Esophagus squamous epithelium (tissue), 5 donors: ENCODE measurements at places on chromosomes 12 and 14.

DNA sequence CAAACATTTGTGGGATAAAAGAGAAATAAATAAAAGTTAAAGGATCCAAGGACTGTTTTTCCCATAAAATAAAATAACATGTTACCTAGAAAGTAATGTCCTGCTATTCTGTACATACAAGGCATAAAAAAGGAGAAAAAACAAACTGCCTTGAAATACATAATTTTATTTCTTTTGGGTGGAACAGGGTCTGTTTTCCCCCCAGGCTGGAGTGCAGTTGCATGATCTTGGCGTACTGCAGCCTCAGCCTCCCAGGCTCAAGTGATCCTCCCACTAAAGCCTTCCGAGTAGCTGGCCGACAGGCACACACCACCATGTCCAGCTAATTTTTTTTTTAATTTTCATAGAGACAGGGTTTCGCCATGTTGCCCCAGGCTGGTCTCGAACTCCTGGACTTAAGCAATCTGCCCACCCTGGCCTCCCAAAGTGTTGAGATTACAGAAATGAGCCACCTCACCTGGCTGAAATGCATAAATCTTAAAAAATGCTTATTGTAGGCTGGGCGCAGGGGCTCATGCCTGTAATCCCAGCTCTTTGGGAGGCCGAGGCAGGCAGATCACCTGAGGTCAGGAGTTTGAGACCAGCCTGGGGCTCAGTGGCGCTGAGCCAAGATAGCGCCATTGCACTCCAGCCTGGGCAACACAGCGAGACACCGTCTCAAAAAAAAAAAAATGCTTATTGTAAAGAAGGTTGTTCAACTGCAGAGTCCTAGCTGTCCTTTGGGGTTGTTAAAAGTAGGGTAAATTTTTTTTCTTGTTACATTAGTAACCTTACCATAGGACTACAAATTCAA, 4.1 kb upstream of the TUBA1C start:
- DNase-seq: no peak

DNA sequence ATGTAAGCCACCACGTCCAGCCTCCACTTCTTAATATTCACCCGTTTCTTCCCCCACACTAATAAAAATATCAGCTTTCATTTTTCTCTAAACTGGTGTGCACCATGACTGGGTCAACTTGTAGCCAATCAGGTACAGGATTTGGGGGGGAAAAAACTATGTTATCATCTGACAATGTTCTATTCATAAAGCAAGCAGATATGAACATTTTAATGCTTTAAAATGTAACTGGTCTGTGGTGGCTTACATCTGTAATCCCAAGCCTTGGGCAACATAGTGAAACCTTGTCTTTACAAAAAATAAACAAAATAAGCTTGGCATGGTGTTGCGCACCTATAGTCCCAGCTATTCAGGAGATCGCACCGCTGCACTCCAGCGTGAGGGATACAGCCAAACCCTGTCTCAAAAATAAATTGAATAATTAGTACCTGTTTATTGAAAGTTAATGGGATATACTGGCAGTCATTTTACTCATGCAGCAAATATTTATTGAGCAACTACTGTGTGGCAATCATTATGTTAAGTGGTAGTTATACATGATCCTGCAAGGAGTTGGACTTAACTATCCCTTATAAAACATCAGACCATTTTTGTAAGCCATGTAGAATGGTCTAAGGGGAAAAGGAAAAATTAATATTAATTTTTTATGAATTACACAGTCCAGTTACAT, 15.3 kb upstream of the ITPR2 start:
- DNase-seq: no peak

DNA sequence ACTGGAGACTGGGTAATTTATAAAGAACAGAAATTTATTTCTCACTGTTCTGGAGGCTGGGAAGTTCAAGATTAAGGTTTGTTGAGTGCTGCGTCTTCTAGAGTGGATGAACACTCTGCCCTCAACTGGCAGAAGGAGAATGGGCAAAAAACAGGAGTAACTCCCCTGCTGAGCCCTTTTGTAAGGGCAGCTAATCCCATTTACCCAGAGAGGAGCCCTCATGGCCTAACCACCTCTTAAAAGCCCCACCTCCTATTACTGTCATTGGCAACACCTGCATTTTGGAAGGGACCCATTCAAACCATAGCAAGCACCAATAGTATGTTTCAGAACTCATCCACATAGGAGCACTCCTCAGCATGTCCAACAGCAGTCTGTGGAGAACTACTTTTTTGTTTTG, 47.4 kb downstream of the BORCS5 start:
- no peak for DNase-seq

DNA sequence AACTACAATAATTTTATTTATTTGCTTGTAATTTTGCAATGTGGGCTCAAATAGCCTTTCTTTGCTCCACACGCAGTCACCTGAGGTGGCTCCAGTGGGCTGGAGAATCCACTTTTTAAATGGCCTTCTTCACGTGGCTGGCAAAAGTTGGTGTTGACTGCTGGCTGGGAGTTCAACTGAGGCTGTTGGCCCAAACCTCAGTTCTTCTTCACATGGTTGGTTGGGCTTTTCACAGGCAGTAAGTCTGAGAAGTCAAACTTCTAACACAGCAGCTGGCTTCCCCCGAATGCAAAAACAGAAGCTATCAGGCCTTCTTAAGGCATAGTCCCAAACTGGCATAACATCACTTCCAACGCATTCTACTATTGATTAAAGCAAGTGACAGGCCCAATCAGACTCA, 2.1 kb upstream of the OXA1L start:
- no peak for DNase-seq

DNA sequence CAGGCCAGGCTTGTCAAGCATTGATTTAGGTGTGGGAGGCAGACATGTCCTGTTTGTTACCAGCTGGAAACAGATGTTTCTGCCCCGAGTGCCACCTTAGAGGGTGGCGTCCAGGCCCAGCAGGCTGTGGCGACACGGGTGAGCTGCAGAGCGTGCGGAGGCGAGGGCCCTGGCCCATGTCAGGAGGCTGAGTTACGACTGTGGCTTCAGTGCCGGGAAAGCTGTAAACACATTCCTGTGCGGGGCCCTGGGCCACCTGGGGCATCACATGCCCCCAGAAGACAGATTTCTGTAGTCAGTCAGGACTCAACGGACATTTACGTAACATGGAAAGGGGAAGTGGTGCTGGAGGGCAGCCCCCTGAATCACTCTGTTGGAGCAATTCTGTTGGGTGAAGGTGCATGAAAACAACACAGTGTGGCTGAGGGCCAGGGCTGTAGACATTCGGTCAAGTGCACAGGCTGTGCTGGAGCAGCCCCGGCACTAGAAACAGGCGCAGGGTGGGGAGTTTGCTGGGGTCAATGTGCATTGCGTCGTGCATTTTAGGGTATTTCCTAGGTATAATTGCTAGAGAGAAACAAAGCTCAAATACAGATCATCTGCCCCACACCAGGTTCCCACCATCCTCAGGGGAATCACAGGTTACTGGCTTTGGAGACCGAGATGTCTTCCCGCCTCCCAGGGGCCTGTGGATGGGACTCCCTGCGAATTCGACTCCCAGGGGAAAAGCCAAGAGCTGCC, 291.8 kb downstream of the TMEM121 start:
- DNase-seq: no peak

DNA sequence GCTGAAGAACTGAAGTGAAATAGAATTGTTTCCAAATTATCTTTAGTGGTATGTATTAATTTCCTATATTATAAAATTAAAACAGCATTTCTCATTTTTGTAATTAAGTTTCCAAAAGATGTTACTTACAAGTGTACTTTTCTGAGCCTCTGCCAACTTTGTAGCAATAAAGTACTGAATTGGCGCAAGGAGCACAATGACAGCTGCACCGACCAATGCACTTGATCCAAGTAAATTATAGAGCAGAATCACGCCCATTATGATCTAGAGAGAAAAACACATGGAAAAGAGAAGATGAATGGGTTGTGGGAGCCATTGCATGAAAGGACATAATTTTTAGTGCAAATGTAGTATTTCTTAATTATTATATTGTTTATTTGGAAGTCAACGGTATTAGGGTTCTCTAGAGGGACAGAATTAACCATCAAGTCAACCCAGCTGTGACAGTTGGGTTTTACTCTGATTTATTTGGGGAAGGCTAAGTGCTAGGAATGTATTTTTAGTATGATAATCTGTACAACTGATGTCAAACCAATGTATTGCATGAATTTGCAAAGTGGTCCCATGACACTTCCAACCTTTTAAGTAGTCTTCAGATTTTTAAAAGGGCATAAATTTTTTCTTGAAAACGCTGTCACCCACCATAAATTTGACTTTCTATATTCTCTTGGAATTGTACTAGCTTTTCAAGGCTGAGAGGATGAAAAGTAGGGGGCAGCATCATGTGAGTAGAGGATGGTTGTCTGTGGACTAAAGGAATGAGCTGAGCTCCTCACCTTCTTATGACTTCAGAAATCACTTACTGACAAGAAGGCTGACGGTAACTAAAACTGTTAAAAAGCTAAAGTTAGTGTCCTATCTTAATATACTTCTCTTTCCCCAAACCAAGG, 33.0 kb downstream of the ABCC9 start:
- no peak for DNase-seq

- DNase-seq: no peak
Observed at GRCh38 chr14:105899657-105900397, 373.4 kb downstream of the TMEM121 start.

DNA sequence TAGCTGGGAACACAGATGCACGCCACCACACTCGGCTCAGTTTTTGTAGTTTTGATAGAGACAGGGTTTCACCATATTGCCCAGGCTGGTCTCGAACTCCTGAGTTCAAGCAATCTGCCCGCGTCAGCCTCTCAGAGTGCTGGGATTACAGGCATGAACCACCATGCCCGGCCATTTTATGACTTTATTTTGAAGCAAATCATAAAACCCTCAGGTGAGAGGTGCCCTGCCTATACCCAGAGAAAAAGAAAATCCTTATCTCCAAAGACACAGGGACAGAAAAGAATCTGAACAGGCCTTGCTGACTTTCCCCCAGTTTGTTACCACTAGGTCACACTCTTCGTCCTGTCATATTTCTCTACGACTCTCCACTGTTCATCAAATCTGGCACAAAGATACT, 48.8 kb downstream of the DAO start:
- DNase-seq: no peak

DNA sequence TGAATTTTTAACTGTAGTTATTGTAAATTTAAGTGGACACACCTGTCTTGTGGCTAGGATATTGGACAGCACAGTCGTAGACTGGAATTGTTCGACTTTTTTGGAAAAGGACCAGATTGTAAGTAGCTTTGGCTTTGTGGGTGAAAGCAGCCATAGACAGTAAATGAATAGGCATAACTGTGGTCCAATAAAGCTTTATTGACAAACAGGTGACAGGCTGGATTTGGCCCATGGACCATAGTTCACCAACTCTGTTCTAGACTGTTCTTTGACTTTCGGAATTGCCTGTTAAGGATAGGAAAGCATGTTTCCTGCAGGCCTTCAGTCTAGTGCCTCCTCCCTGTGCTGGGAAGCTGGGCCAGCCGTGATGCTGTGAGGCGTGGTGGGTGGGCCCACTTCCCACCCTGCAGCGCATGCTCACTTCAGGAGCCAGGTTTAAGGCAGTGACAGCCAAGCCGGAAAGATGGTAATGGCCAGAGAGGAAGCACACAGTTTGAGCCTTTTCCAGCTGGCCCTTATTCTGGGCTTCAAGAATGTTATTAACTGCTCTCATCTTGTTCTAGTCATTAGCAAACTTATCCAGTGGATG, 51.8 kb downstream of the PPP2R5C start:
- no peak for DNase-seq

- DNase-seq: no peak
Observed at GRCh38 chr12:4215229-4216186, 58.1 kb upstream of the CCND2 start.

- no peak for DNase-seq
Observed at GRCh38 chr12:28569698-28570411, 379.6 kb downstream of the CCDC91 start.

DNA sequence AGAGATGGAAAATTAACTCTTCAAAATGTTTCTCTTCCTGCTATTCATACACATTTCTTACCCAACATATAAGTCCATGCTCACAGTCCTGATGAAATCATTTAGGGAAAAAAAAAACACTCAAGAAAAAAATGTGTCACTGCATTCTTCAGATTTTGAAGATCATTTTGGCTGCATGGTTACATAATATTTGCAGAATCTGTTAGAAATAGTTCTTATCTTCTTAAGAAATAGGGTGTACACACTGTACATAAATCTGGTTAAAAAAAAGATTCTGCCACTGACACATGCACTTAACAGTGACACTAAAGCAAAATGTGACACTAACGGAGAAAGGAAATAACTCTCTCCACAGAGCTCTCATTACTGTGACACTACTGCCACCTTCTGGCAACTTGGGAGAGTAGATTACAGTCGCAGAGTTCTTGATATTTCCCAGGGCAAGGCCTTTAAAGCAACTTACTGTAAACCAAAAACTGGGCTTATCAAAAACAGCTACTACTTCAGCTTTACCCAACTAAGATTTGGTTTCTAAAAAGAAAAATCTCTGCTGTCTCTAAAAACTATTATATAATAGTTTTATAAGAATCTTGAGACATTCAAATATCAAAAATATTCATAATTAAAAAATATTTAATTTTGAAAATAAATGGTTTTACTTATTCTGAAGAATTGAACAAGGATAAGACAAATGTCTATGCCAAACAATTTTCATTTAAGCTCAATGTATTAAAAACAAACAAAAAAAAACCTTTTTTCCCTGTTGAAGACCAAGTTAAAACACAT, 65.0 kb downstream of the SETD3 start:
- no peak for DNase-seq
